GM06990 (cell line): ENCODE measurements at places on chromosomes 5 and 9.

DNA sequence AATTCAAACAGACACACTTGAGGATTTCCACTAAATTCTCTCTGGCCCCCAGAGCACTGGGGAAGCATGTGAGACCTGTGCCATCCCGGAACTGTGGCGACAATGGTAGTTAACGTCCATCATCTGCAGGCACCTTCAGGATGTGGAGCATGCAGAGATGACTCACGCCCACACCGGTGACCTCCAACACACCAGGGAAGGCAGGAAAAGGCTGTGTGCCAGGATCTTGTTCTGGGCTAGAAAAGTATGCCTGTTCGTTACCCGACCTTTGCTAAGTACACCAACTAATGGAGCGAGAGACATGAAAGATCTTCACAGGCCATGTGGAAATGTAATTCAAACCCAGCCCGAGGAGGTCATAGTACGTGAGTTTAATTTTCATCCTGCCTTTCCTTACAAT is 208.8 kb downstream of the MELK start:
- DNase-seq = no peak

DNA sequence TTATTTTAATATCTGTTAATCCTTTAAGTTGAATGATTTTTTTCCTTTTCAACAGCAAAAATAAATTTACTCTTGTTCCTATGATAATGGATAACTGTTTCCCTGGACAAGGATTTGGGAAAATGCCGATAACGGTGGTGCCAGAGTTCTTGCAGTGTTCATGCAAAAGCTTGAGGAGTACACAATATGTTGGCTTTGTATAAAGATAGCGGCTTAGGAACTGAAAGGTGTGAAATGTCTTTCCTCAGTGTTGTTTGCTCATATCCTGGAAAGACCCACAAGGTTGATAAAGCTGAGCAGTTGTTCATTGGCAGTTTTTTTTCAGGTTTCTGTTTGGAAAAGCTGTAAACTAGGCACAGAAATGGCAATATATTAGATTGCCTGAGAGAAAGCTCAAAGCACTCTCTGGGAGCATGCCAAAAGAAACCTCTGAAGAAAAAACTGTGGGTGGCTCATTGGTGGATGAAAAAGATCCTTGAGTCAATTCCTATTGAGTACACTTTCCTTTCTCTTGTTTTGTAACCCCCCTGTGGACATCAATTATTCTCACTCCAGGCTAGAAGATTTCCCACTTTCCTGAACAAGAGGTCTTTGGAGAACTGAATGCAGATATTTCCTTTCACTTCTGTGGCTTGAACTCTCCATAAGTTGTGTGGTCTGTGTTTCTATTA is 117.2 kb upstream of the RGMB start:
- no peak for DNase-seq

DNA sequence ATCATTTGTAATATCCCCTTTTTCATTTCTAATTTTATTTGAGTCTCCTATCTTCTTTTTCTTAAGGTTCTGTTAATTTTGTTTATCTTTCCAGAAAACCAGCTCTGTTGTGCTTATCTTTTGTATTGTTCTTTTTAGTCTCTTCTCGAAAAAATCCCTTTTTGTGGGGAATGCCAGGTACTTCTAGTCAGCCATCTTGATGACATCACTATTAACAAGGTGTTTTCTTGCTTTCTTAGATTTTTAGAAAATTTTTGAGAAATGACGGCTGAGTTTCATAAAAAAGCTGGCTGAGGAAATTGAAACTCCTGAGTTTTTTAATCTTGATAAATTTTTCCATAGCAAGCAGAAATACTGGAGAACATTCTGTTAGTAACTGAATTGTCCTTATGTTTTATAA is 10.7 kb downstream of the RNF180 start:
- DNase-seq = no peak

DNA sequence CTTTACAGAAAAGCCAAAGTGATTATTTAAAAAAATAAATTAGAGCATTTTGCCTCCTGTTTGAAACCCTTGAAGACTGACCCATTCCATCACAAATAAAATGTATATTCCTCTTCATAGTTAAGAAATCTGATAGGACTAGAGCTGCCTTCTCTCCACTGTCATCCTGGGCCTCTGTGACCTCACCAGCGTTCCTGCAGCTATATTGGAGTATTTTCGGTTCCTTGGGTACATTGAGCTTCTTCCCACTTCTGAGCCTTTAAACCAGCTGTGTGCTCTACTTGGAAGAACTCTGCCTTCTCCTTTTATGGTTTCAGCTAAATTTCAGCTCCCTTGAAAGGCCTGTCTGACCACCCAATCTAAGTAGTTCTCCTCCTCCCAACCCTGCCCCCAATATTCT is 99.1 kb upstream of the ABCA1 start:
- DNase-seq = no peak

DNA sequence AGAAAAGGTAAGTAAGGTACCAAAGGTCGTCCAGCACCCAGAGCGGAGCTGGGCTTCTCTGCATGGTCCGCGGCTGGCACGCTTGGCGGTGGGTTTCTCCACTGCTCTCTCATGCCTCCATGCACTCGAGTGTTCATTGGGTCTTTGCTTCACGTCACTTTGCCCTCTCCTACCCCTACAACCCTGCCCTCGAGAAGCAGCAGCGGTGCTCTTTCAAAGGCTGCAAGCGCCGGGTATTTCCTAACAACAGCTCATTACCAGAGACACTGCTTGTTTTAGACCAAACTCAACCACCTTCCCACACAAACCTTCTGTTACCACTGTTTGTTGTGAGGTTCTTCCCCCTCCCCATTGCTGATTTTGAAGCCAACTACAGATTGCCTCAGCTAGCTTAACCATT is 21.5 kb upstream of the ZBTB34 start:
- DNase-seq = peak; percentile 64

- no peak for DNase-seq
These were observed 152.5 kb downstream of the INSYN2B start for GRCh38 chr5:169827769-169828168.

DNA sequence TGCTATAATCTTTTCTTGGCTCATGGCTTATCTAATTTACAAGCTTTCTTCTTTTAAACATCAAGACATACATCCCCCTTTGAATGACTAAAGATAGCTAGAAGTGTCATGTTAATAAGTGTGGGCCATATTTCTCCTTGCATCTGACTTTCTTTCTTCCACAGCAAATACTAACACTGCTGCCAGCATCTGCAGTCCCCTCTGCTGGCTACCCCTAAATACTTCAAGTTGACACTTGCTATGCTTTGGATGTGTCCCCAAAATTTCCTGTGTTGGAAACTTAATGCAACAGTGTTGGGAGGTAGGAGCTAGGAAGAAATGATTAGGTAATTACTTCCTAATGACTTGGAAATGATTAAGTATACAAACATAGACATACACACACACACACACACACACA is 459.0 kb upstream of the ST8SIA4 start:
- no peak for DNase-seq

- peak; percentile 46 for DNase-seq
These were observed 42.8 kb downstream of the TIMD4 start for GRCh38 chr5:156920042-156920860.

GRCh38 chr5:54764102-54765090 is 221.0 kb downstream of the ESM1 start:
- no peak for DNase-seq

DNA sequence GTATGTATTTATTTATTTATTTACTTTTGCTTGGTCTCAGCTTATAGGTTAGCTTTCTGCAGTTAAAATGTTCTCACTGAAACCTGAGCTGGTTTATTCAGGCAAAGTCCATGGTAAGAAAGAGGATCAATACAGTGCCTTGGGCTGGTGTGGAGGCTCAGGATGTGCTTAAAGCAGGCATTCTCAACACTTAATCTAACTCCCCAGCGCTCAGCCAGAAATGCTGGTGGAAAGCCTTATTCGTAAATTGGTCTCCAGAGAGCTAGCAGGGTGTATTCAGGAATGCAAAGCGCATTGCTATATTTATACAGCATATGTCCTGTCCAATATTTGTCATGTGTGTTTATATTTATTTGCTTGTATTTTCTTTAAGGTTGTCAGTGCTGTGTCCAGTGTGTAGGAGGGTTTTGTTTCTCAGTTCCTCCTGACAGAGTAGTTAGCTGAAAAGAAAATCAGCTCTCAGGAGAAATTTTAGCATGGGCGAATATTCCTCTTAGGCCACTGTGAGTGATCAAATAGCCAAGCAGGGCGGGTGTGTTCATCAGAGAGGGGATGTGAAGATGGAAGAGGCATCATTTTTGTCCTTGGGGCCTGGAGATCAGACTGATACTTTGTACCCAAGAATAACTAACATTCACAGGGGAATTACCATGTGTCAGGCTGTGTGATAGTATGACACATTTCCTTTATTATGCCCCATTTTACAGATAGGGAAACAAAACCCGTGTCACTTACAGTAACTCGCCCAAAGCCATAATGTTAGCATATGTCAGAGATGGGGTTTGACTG is 65.8 kb downstream of the DOCK2 start:
- peak; percentile 67 for DNase-seq

DNA sequence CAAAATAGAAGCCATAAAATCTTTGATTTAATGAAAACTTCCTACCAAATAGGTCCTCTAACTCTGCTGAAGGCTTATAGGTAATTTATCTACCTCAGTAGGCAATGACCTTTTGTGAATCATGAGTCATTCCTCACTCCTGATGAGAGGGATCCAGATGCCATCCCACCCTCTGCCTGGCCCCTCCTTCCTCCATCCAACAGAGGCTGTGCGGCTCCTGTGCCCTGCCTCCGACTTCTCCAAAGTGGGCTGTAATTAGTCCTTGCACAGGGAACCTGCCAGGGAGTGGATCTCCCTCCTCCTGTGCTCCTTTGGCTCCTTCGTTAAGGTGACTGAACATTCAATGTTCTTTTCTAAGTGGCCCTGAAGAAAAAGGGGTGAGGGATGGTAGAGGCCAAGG is 213.9 kb upstream of the TBCA start:
- DNase-seq = no peak

- no peak for DNase-seq
These were observed 183.4 kb downstream of the GAPVD1 start for GRCh38 chr9:125444956-125445506.

DNA sequence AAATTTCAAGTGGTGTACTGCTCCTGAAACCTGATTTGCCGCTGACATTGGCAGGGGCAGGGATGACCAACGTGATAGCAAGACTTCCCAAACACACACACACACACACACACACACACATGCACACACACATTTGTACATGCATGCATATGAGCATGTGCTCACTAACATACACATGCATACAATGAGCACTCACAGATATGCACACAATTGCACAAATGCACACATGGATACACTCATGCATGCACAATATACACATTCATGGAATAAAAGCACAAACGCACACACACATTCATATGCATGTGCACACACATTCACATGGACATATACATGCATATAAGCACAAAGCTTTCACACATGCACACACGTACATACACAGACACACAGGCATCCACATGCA is 181.2 kb upstream of the ZNF618 start:
- DNase-seq = no peak

DNA sequence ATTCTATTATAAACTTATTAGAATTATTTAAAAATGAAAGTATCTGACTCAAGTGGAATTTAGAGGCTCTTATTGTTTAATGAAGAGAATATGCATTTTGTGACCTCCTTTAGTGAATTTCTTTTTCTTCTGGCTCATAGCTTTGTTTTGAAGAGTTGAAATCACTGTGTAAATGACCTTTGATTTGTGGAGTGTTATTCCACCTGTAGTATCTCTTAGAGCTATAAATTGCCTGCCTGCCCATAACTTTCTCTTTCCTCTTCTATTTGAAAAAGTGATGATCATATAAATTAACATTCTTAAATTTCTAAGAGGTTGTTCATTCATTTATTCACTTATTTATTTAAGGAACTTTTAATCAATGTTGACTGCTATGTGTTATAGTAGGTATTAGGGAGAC is 16.1 kb downstream of the CSNK1G3 start:
- no peak for DNase-seq

GRCh38 chr9:2638871-2639673 is 17.5 kb downstream of the VLDLR start:
- no peak for DNase-seq

- DNase-seq = no peak
These were observed 294.0 kb downstream of the EFNA5 start for GRCh38 chr5:107376546-107377276.

GRCh38 chr5:1544294-1544961 is 20.7 kb upstream of the LPCAT1 start:
- DNase-seq = no peak

DNA sequence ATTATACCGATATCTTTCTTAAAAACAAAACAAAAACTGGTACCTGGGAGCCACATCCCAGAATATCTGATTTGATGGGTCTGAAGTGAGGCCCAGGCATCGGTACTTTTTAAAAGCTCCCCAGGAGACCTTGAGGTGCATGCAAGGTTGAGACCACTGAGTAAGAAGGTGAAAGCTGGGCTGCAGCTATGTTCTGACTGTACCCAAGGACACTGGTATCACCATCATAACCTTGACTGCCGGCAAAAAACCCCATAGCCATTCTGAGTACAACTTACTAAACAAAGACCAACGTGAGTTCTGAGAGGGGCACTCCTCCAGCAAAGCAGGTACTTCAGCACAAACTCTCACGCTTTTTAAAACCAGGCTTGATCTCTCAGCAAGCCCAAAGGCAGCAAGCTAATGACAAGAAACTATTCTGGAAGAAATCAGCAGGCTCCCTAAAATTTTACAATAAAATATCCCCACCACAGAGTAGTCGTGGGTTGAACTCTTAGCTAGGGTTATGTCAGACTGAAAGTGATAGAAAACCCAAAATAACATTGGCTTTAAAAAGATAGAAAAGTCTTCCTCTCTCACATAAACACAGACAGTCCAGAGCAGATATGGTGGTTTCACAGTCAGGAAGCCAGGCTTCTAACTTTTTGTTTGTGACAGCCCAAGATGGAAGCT is 263.9 kb downstream of the SAXO1 start:
- DNase-seq = peak; percentile 34

DNA sequence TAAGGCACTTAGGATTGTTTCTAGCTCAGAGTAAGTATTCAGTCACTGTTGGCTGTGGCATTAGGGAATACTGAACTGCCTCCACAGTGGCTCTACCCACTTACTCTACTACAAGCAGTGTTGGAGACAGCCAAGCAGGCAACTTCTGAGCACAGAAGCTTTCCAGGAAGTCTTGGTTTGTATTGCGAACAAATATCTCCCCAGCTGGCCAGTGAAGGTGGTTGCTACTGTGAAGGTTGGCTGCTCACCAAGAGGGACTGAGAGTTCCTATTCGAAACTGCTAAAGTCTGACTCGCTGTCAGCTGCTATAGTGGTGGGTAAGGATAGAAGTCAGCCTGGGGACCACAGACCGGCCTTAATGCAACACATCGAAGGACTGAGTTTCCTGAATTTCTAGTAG is 319.1 kb downstream of the KIF4B start:
- DNase-seq = peak; percentile 11

DNA sequence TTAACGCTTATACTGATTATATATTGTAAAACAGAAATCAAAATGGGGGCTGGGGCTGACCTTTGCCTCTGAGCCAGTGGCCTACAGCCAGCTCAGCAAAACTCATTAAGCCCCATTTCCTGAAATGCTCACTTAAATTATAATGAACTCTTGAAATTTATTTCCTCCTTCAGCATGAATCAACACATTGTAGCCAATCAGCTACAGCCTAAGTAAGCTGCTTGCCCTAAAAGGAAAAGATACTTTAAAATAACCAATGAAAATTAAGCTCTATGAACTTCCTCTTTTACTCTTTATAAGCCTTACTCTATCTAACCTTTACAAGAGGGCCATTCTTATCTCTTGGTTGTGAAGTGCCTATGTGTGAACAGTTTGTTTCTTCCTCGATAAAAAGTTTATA is 33.5 kb upstream of the SUB1 start:
- no peak for DNase-seq
